ENCODE measurements at places on chromosomes 6 and 20.

- no peak for DNase-seq
These were observed 5.6 kb upstream of the HLA-DOA start for GRCh38 chr6:33014841-33015634.

DNA sequence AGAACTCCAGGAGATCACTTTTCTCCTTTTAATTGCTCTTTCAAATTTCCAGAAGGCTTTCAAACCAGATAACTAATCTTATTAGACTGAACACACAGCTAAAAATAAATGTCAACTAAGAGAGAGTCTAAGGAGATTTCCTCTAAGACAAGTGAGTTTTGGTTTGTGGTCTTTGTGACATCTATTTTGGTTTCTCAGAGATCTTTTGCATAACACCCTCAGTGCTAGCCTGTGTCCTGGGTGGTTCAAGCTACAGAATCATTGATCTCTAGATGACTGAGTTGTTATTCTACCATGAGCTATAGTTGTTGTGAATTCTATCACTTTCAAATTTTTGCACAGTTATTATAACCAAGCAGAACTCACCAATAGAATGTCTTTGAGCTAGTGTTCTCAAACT is 49.1 kb upstream of the PLCB4 start:
- DNase-seq, result no peak

GRCh38 chr20:58440021-58440767 is 51.2 kb downstream of the VAPB start:
- DNase-seq, result no peak

DNA sequence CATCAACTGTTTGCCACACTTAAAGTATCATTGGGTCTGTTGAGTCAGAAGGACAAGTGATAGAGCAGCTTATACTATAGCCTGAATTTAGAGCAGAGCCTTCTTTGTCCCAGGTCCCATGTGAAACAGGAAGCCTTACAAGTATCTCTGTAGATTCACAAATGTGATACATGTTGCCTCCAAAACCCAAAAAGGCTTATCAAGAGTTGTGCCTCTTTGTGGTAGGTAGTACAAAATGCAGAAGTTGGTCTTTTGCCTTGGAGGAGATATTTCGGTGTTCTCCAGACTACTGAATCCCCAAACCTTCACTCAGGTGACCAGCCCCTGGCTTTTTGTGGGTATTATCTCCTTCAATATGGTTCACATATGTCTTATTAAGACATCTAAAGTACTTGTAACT is 172.8 kb upstream of the PROKR2 start:
- no peak for DNase-seq

DNA sequence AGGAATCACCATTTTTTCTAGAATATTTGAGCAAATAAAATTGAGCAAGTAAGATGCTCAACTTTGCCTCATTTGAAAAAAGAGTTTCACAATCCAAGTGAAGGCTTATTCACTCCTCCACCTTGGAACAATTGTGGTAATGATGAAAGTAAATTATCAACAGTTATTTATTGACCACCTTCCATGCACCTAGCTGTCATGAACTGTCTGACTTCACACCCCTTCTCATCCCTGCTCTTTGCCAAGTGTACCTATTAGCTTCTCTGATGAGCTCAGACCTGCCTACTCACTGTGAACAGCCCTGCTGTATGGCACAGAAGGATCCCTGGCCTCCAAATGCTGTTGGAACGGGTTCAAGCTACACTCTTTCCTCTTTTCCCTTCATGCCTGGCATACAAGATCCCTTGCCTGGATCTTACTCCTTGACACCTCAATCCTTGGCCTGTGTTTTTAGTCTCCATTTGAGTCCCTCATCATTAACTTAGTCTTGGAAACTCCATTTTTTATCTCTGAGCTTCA is 99.0 kb upstream of the PREP start:
- no peak for DNase-seq

DNA sequence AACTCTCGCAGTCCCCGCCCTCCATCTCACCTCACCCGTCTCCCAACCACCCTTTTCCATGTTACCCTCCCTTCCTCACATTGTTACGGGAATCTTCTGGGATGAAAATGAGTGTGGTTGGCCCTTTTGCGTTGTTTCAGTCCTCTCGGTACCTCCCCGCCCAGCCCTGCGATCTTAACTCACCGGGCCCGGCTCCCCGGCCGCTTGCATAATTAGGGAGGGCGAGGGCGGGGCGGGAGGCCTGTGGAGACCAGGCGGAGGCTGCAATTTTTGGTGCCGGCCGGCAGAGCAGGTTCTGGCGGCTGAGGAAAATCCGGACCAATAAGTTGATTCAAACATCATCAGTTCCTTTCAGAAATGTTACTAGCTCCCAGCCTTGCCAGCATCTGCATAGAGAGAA is 25.2 kb downstream of the TFAP2B start:
- no peak for DNase-seq

DNA sequence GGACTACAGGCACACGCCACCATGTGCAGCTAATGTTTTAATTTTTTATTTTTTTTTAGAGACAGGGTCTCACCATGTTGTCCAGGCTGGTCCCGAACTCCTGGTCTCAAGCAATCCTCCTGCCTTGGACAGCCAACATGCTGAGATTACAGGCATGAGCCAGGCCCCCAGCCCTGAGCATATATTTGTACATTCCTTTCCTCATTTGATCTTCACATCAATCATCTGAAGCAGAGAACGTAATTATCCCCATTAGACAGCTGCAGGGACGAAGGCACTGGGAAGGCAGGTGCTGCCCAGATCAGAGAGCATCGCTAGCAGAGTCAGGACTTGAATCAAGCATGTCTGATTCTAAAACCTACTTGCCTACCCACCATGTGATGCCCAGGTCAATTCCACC is 41.0 kb upstream of the SIRPA start:
- DNase-seq, result no peak

DNA sequence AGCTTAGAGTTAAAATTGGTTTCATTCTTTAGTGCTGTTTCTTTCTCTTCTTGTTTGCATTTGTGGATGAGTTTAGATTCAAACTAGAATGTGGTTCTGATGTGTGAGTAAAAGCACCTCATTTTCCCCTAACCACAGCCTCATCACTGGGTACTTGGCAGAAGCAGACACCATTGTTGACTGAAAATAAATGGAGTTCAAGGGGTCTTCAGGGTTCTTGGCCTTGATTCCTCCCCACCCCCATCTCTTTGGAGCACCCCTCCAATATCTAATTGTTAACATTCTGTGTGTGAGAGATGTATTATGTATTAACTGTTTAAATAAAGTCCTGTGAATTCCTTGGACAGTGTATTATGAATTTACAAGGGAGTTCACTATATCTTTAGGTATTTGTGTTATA is 59.6 kb downstream of the JARID2 start:
- no peak for DNase-seq

- no peak for DNase-seq
These were observed 42.1 kb downstream of the FAXC start for GRCh38 chr6:99307295-99307907.

DNA sequence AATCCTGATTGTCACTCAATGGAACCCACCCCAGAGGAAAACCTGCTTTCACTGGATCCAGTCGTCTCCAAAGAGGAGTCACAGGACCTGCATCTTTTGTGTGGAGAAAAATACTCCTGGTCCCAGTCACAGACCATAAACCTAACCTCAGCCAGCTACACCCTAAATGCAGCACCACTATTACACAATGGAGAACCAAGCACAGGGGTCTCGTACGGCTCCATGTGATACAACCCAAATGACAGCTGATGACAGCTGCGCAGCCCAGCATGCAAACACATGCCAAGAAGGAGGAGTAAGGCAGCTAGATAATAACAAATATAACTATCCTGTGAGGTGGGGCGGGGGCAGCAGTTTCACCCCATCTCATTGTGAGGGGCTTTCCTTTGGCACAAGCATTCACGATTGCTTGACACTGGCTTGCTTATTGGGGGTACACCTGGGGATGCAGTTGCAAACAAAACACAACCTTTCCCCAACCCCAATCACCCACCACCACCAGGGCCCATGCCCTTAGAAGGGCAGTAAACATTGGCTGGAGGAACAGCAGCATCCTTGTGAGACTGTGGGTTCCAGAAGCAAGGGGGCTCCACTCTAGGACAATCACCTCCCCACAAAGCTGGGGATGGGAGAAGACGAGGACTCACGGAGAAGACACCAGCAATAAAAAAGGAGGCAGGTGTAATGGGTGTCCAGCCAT is 51.5 kb downstream of the TRERF1 start:
- DNase-seq, result no peak

DNA sequence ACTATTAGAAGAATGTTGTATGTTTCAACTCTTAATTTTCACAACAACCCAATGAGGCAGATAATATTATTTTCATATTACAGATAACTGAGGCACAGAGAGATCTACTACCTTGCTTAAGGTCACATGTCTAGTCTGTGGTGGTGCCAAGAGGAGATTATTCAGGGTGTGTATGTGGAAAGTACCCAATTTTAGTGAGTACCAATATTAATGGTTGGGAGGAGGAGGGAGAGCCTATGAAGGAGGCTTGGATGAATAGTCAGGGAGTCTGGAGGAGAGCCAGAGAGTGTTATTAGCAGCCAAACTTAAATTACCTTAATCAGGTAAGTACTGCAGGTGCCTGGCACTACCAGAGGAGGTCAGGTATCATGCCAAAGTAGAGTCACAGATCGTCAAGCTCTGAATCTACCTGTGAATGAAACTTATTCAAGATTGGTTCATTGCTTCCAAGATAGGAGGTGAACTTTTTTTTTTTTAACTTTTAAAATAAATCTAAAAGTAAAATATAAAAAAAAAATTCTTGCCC is 10.9 kb upstream of the CALHM6 start:
- no peak for DNase-seq

DNA sequence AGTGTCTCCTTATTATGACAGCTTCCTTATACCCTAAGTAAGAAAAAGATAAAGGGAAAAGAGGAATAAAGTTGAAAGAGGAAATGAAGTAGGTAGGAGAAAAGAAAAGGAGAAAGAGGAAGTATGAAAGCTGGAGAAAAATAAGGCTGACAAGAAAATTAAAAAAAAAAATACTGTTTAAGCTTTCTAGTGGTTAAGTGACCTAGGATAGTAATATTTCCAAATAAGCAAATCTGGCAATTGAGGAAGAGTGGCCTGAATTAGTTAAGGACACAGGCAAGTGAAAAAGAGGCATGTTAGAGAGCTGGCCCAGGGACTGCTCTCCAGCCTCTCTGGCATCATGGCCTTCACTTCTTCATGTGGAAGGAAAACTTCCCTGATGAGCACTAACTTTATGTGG is 76.5 kb upstream of the ADGRF1 start:
- DNase-seq, result no peak

- no peak for DNase-seq
These were observed 6.3 kb downstream of the RIMS1 start for GRCh38 chr6:71892641-71893040.

DNA sequence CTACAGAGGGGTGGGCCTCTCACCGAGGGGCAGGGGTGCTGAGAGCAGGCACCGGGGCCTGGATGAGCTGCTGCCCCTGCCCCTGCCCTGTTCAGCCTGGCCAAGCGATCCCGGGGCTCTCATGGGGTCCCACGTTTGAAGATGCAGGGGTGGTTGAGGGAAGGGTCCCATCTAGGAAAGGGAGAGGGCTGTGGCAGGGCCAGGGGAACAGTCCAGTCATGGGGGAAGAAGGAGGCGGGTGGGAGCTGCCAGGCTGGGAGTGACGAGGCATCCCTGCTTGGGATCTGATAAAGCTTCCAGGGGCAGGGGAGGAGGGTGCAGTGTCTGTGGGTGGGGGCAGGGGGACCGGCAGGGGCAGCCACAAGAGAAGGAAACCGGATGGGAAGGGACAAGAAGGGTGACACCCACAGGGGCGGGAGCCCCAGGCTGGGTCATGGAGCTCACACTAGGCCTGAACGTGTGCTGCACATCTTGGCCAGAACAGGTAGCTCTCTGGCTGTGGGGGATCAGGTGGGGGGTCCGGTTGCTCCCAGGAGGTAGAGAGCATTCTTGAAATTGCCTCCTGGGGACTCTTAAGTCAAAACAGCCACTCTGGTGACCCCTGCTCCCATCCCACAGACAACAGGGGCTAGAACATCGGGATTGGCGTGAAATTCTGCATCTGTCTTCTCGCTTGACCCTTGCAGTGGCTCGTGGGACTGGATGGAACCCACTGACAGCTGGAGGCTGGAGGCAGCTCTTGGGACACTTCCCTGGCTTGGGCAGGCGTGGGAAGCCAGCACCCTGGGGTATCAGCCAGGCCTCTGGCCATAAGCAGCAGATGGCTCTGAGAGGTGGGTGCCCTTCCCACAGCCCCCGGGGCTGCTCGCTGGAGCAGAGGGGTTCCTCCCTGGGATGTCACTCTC is 58.0 kb upstream of the GATA5 start:
- DNase-seq, result no peak

- DNase-seq, result no peak
These were observed 26.5 kb downstream of the GLO1 start for GRCh38 chr6:38676236-38676973.

DNA sequence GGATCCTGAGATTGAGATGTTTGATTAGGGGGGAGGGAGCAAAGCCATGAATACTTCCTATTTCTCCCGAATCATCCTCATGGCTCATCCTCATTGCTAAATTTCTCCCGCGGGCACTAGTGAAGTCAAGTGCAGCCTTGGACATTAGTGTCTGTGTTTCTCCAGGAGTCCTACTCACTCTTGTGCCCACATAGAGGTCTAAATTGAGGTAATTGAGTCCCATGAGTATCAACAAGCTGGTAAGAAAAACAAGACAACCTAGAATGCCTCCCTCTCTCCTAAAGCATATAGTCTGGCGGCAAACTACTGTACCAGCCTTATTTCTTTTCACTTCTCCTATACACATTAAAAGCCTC is 420 bp downstream of the CENPQ start:
- DNase-seq, result no peak

DNA sequence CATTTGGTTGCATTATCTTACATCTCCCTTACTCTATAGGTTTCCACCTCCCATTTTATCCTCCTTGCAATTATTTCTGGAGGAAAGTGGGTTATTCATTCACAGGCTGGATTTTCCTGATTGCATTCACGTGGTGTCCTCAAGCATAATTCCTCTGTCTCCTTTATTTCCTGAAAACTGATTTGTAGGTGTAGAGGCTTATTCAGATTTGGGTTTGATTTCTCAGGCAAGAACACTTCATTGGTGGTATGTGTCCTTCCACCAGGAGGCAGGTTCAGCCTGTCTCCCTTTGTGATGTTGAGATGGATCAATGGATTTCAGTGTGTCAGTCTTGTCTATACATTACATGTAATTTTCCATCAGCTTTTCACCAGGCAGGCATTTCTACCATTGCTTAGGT is 17.3 kb downstream of the DNPH1 start:
- no peak for DNase-seq

DNA sequence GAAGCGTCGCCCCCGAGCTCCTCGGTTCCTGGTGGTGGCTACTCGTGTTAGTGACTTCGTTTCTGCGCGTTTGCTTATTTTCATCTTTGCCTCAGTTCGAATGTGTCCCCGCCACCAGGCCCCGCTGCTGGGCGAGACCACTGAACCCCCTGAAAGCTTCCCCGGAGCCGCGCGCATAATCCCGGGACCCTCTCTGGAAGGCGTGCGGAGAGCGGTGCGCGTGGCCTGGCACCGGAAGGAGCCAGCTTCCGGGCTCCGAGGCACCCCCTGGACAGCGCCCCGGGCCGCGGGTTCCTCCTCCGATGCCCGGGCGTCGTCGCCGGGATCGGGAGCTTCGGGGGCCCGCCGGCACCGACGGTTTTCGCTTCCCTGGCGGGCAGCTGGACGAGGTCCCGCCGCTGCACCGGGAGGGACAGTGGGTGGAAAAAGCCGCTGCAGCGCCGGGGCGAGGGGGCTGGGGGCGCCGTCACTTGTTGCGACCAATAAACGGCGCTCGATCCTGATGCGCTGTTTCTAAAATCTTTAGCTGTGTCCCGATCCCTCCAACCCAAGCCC is 643 bp upstream of the SLC35D3 start:
- peak; percentile 12 for DNase-seq

- no peak for DNase-seq
These were observed 90.5 kb upstream of the PAX1 start for GRCh38 chr20:21614980-21615379.

All from activated CD4-positive, alpha-beta T cell treated with anti-CD3 and anti-CD28 coated beads, Interleukin-2, amount 50 U/mL, for 48 hours (primary cell).